HS-27A (cell line): ENCODE measurements at places on chromosomes 7 and 10.

GRCh38 chr7:24052572-24053260 lies 231.3 kb upstream of the NPY start:
- DNase-seq = peak; percentile 68

- DNase-seq = no peak
These were observed 10.1 kb upstream of the EGR2 start for GRCh38 chr10:62826273-62826672.

DNA sequence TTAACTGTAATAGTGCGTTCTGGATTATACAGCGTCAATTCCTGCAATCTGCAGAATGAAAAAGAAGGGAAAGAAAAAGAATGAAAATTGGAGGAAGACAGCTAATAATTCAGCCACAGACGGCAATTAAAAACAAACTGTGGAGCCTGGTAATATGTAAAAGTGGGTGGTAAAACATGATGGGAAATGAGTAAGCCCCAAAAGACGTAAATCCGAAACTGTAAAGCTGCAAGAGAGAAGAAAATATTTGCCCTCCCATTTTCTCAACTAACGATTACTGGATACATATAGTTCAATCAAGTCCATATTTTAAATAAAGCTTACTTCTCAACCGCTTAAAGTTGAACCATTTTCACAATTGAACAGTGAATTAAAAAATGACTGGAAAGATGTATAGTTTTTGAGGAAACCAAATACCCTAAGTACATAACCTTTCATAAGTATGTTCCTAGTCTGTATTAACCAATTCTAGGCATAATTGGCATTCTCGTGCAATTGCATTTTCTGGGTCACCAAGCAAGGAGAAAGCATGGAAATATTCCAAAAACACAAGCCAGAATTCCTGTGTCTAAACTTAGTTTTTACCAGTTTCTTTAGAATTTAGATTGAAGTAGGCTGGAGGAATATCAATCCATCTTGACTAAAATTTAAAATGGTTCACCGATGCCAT lies 44.8 kb downstream of the MALSU1 start:
- no peak for DNase-seq

- DNase-seq = no peak
These were observed 83.1 kb downstream of the PRPF18 start for GRCh38 chr10:13669901-13670300.

GRCh38 chr7:28054531-28055160 lies 125.9 kb downstream of the JAZF1 start:
- DNase-seq = no peak

DNA sequence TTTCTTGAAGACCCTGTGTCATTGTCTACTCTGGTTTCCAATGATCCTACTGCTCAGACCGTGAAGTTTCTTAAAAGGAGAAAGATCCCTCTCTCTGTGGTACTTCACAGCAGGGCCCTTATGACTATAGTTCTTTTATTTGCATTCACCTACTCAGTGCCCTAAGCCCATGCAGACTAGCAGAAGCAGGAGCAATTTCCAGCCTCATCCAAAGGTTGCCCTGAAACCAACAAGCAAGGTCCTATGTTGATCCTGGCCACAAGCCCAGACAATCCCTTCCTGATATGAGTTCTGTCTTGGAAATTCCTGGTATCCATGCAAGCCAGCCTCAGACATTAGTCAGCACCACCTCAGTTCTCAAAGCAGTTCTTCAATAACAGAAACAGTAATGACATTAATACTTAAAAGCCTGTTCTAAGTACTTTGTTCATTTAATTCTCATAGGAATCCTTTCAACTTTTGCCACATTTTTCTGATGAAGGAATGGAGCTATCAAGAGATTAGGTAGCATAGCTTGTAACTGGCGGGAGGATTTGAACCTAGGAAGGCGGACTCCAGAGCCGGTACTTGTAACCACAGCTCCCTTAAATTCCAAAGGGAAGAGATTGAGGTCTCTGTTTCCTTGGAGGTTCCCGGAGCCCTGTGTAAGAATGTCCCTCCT lies 58.1 kb upstream of the ST8SIA6 start:
- DNase-seq = peak; percentile 84

- no peak for DNase-seq
These were observed 92.6 kb upstream of the RAB11FIP2 start for GRCh38 chr10:118139321-118139720.

DNA sequence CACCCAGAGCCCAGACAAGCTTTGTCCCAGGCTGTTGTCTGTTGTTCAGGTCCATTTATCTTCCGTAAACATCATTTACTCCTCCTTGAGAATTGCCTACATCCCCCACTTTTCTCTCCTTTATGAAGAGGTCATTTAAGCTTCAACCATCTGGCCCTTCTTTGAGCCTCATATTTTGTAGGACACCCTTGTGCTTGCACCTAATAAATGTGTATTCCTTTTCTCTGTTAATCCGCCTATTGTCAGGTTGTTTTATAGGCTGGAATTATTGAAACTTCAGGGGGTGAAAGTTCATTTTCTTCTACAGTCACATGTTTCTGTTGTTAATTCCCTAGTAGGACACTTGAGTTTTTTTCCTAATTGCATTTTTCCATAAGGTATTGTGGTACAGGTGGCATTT lies 19.6 kb upstream of the CTTNBP2 start:
- DNase-seq = no peak

DNA sequence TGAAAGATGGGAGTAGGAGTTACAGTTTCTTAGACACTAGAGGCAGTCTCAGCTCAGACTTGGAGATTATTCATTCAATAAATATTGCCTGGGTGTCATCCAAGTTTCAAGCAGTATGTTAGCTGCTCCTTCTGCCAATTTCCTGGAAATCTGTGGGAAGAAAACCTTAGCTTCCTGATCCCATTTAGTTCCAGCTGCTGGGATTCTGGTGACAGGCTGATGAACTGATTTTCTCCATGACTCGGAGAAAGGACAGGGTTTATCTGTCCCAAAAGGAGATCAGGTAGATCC lies 95.8 kb downstream of the CLEC2L start:
- DNase-seq = no peak
